Chondrocyte (in vitro differentiated cells): ENCODE measurements at places on chromosomes 3 and 15. TPM values are rescaled to one million over a fixed set of nuclear protein-coding genes. Genes with fewer than 3 reads are reported as not detected.
A peak's percentile ranks its signal among the peaks of the same experiment; 100 is the strongest.

NLGN1 gene
- 3.3 TPM in 1 of 3 replicates, not detected in the others for total RNA-seq

TMEM89 gene
- 0.70 TPM in 1 of 3 replicates, not detected in the others for total RNA-seq

UNC13C gene
- 0.15 to 1.1 TPM (median 0.15 TPM) in 3 replicates for total RNA-seq

P3H2 gene
- 18.2 to 72.4 TPM (median 21.9 TPM) in 3 replicates for total RNA-seq

TM6SF1 gene
- total RNA-seq: 4.5 to 22.3 TPM (median 21.9 TPM) in 3 replicates

PLA2G4E gene
- total RNA-seq: not detected in 3 replicates

PXYLP1 gene
- total RNA-seq: 36.0 to 71.6 TPM (median 40.2 TPM) in 3 replicates

DNA sequence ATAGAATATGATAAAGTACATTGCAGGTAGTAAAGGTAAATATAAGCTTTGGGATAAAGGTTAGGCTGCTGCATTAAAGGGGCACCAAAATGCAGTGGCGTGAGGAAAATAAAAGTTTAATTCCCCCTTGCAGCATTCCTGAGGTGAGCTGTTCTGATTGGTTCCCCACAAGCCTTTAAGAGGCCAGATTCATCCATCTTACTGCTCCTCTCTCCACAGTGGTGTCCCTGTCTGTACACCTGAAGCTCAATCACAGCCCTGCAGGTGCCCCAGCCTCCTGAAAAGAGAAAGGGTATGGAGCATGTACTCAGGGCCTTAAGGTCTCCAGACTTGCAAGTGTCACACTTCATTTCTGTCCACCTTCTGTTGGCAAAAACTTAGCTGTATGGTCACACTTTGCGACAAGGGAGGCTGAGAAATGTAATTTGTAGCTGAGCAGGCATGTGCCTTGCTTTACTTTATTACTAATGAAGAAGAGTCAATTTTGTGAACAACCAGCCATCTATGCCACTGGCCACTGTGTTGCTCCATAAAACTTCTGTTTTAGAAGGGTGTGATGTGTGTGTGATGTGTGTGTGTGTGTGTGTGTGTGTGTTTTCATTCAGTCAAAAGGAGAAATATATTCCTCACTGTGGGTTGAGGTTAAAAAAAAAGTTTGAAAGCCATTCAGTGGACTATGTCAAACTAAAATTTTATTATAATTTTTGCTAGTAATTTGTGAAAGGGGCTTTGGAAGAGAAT is 12.8 kb downstream of the LACTB start:
- H3K4me1 ChIP-seq: peaks cover 33% of the 10 kb centered on the region
- H3K4me3 ChIP-seq: no peak overlapping the region

GRCh38 chr15:42832576-42832975 is 88.0 kb downstream of the TTBK2 start:
- no peak overlapping the region for H3K4me3 ChIP-seq
- H3K27ac ChIP-seq: peak overlapping the region; percentile 32
- no peaks in the 10 kb centered on the region for H3K27me3 ChIP-seq
- H3K4me1 ChIP-seq: no peaks in the 10 kb centered on the region
- no peak for DNase-seq

DNA sequence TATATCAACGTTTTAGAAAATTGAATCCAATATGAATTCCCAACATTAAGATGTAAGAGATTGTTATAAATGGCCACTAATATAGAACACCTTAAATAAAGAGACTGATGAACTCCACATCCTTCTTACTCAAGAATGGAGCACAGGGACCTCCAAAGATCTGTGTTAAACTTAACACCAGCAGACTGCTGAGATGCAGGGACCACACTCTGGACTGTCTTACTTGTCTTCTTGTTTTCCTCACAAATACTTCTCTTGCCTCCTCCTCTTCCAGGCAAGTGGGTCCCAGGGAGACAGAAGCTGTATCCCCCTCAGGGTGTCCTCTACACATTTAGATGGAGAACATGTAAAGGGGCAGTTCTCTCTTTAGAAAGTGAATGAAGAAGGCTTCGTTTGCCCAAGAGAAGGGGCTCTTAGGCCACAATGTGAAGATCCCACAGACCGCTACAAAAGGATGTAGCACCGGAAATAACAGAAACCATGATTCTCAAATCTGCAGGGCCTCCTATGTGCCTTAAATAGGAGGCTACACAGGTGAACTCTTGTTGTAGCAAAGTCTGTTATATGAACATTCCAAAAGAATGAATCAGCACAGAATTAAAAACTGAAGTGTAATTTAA is 52.2 kb downstream of the SATB1 start:
- H3K27me3 ChIP-seq: no peaks in the 10 kb centered on the region
- H3K27ac ChIP-seq: no peak overlapping the region
- no peaks in the 10 kb centered on the region for H3K4me1 ChIP-seq
- no peak for DNase-seq
- no peaks in the 10 kb centered on the region for H3K36me3 ChIP-seq

- no peak overlapping the region for H3K27ac ChIP-seq
- H3K4me1 ChIP-seq: peaks cover 7% of the 10 kb centered on the region
- H3K4me3 ChIP-seq: no peak overlapping the region
- H3K27me3 ChIP-seq: peaks cover 8% of the 10 kb centered on the region
- H3K36me3 ChIP-seq: no peaks in the 10 kb centered on the region
Measured at GRCh38 chr15:69319384-69320375, 21.0 kb downstream of the PAQR5 start.

- no peak overlapping the region for H3K4me3 ChIP-seq
- peaks cover 3% of the 10 kb centered on the region for H3K27me3 ChIP-seq
- no peak for DNase-seq
- H3K36me3 ChIP-seq: no peaks in the 10 kb centered on the region
Measured at GRCh38 chr15:61339516-61339915, 110.4 kb upstream of the RORA start.

GRCh38 chr3:185316740-185317412 is 46.1 kb upstream of the MAP3K13 start:
- H3K27ac ChIP-seq: peak overlapping the region; percentile 70
- H3K4me3 ChIP-seq: peak overlapping the region; percentile 26
- H3K4me1 ChIP-seq: peaks cover 24% of the 10 kb centered on the region
- no peak for DNase-seq
